ENCODE measurements at places on chromosomes 16 and 17. TPM values are rescaled to one million over a fixed set of nuclear protein-coding genes. Genes with fewer than 3 reads are reported as not detected.

DNA sequence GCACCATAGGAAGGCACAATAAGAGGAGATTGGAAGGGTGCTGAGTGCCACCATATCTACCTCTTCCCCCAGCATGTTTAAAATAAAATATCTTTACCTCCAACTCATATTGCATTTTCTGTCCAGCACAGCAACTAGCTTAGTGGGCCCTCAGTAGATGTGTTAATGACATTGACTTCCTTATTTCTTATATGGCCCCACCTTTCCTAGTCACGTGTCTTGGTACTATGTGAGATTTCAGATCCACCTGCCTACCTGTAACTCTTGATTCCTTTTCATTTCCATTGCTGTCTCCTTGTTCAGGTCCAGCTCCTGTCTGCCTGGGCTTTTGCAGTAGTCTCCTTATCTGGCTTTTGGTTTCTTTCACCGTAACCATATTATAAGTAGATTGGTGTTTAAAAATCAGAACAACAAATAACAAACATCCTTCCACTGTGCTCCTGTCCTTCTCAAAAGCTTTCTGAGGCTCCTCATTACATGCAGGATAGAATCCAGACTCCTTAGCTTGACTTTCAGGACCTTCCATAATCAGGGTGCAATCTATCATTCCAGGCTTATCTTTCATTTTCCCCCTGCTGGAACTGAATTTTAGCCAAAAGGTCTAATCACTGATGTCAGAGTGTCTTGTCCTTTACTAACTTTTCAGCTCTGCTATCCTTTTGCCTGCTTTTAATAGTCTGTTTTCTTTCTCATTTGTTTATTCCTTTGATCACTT is 71.3 kb downstream of the FTO start:
- no peak for DNase-seq

DNA sequence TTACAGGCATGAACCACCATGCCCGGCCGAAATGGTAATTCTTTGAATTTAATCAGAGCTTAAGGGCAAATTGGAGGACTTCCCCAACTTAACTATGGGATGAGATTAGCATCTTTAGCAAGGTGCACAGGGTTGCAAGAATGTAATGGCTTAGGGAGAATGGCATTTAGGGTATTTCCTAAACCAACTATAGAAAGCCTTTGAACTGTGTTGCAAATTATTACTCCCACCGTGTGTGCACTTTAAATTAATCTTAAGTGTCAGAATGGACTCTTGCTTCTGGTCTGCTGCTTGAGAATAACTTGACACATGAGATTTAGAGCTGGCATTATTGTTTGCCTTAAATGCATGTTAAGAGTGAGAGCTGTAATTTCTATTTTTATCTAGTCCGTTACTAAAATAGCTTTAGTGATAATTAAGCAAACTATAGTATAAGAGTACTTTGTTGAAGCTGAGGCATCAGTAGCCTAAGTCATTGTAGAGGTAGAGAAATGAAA is 59.8 kb downstream of the TUBD1 start:
- no peak for DNase-seq

GRCh38 chr17:76540381-76541300 is 797 bp downstream of the PRCD start:
- DNase-seq, result peak; percentile 98

GRCh38 chr17:44677136-44677535 is 12.4 kb downstream of the CCDC43 start:
- DNase-seq, result no peak

- no peak for DNase-seq
These were observed 111.9 kb downstream of the CDH13 start for GRCh38 chr16:82738699-82739098.

DNA sequence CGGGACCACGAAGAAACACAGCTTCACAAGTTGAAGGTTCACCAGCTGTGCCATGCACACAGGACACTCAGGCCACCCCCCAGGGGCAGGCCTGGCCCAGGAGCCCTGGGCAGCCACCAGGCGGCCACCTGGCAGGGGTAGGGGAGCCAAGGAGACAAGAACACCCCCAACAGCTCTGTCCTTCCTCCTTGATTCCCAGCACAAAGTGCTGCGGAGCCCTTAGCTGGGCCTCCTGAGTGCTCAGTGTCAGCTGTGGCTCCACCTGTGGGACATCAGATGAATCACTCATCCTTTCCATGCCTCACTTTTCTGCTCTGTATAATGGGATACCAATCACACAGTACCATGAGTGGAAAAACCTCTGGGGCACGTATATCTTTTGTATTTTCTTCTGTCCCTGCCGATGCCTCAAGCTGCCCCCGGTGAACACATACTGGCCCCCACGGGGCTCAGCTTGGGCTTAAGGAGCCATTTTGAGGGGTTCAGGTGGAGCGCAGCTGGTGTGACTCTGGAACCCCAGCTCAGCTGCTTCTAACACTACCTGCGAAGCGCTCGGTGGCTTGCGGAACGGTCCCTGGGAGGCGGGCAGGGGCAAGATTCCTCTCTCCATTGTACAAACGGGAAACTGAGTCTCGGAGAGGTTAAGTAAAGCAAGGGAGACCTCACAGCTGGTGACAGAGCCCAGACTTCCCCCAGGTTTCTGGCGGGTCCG is 12.0 kb downstream of the GALK1 start:
- no peak for DNase-seq

GRCh38 chr17:5200360-5200759 is 8.7 kb upstream of the ZNF594 start:
- DNase-seq, result no peak

DNA sequence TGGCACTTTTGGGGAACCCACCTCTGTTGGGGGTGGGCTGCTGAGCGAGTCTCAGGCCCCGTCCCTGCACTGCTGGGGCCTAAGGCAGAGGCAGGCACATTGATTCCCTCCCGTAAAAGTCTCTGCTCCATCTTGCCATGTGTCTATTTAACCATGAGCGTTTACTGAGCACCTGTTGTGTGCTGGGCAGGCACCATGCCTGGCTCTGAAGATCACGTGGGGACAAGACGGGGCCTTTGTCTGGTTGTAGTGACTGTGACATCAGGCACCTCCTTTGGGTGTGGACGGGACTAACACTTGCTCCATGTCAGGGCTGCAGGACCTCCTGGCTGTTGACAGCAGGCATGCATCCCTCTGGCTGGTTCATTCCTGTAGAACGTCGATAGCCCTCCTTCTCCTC is 204.7 kb upstream of the CIBAR2 start:
- DNase-seq, result no peak

GRCh38 chr16:89104930-89105571 is 11.4 kb downstream of the ACSF3 start:
- DNase-seq, result no peak

The CDK5R1 gene
- total RNA-seq, result 1.0 TPM

The MYL4 gene
- total RNA-seq, result 3,895 TPM

The SHISA9 gene
- 0.41 TPM for total RNA-seq

The PRPSAP1 gene
- 33.7 TPM for total RNA-seq

The RNU2-1 gene
- total RNA-seq, result not detected

The TMIGD1 gene
- total RNA-seq, result not detected

The GRAP gene
- total RNA-seq, result 5.6 TPM

All from right atrium auricular region (tissue), 2 donors.